A673 (cell line): ENCODE measurements at places on chromosomes 7 and 10. TPM values are rescaled to one million over a fixed set of nuclear protein-coding genes. Genes with fewer than 3 reads are reported as not detected.

GRCh38 chr7:36318116-36318515 is 71.5 kb upstream of the ANLN start:
- H3K4me3 ChIP-seq, result no peak overlapping the region
- H3K27me3 ChIP-seq, result no peaks in the 10 kb centered on the region
- no peak for DNase-seq
- peaks cover 19% of the 10 kb centered on the region for H3K4me1 ChIP-seq
- no peak overlapping the region for H3K27ac ChIP-seq
- no peaks in the 10 kb centered on the region for H3K36me3 ChIP-seq

- H3K27ac ChIP-seq, result no peak overlapping the region
- no peak for DNase-seq
- H3K27me3 ChIP-seq, result peaks cover 10% of the 10 kb centered on the region
- peaks cover 6% of the 10 kb centered on the region for H3K4me1 ChIP-seq
Observed at GRCh38 chr10:86636311-86636710, 18.0 kb upstream of the OPN4 start.

DNA sequence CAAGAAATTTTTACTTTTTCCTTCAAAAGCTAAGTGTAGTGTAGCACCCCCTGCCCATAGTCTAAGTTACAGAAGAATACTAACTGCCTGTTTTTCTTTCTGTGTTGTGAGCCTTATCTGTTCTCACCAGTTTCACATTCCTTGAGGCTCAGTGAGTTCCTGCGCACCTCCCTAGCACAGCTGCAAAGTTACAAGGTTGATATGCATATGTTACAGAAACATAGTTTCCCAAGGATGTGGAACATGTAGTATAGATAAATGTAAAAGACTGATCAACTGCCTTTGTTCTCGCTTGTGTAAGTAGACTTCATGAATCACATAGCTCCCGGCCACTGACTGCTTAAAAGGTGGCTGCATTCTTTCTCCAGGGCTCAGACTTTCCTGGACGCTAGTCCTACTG is 6.7 kb upstream of the ZNF33B start:
- H3K27ac ChIP-seq, result no peak overlapping the region
- H3K4me3 ChIP-seq, result no peak overlapping the region
- no peak for DNase-seq

GRCh38 chr7:31488562-31489203 is 25.2 kb upstream of the ITPRID1 start:
- peak; percentile 83 for DNase-seq
- H3K27me3 ChIP-seq, result no peaks in the 10 kb centered on the region
- H3K36me3 ChIP-seq, result no peaks in the 10 kb centered on the region
- peaks cover 15% of the 10 kb centered on the region for H3K4me1 ChIP-seq
- no peak overlapping the region for H3K27ac ChIP-seq

GRCh38 chr7:159097661-159098423 is 46.8 kb downstream of the VIPR2 start:
- peaks cover 11% of the 10 kb centered on the region for H3K4me1 ChIP-seq
- no peak for DNase-seq
- no peak overlapping the region for H3K27ac ChIP-seq
- H3K27me3 ChIP-seq, result no peaks in the 10 kb centered on the region
- no peak overlapping the region for H3K4me3 ChIP-seq

DNA sequence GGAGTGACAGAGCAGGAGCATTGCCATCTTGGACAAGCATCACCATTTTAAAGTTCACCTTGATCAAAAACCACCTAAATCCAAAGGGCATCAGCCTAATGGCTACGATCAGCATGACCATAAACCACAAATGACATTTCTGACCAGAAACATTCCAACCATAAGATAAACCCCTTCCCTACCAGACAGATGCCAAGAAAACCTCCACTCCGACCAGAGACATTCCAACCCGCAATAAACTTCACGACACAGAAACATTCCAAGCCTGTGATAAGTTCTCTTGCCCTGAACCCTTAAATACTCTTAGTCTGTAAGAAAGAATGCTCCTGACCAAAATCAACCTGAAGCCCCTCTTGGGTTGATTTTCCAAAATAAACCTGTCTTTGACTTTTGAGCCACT is 606.9 kb downstream of the POM121L12 start:
- no peaks in the 10 kb centered on the region for H3K36me3 ChIP-seq
- no peak overlapping the region for H3K4me3 ChIP-seq
- no peak for DNase-seq
- no peaks in the 10 kb centered on the region for H3K27me3 ChIP-seq
- no peaks in the 10 kb centered on the region for H3K4me1 ChIP-seq
- no peak overlapping the region for H3K27ac ChIP-seq

Gene SFTPA1
- not detected in 2 replicates for total RNA-seq

Gene FKBP6
- not detected in 2 replicates for total RNA-seq
